ENCODE measurements at places on chromosomes 4 and X. TPM values are rescaled to one million over a fixed set of nuclear protein-coding genes. Genes with fewer than 3 reads are reported as not detected.

The CXCL9 gene
- not detected for total RNA-seq

The IGSF1 gene
- total RNA-seq, result not detected

The MAP7D3 gene
- total RNA-seq, result 30.8 TPM

The USP26 gene
- not detected for total RNA-seq

The POU4F2 gene
- not detected for total RNA-seq

The MAGEC3 gene
- total RNA-seq, result not detected

All from mammary microvascular endothelial cell (primary cell).